ENCODE measurements at places on chromosomes 6 and 20.

DNA sequence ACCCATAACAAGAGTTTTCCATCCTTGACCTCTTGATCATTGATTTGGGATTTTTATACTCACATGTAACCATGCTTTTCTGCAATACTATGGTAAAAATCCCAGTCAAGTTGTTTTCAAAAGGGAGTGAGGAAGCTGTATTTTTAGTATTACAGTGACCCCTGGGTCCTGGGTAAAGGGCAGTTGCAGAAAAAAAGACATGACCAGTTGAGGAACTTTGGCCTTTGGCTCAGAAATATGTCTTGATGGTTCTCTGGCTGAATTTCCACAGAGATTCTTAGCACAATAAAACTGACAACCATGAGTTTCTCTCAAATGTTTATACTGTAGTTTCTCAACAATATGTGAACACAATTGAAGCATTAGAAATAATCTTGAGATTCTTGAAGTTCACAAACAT, 28.6 kb upstream of the PRL start:
- DNase-seq, result no peak

GRCh38 chr20:64056889-64057627, 5.9 kb upstream of the TCEA2 start:
- no peak for DNase-seq

DNA sequence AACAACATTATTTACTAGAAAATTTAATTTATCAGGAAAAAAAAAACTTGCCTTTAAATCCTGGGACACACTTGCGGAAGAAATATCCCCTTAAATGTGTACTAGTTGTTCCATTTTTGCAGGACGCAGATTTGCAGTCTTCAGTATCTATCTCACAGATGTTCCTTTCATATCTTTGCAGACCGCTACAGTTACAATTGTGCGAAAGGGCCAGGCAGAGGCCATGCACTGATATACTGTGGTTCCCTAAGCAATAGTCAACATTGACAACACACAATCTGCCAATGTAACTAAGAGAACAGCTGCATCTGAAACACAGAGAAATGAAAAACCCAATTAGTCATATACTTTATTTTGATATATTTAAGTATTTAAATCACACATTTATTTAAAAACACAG, 411.2 kb downstream of the EYS start:
- no peak for DNase-seq

DNA sequence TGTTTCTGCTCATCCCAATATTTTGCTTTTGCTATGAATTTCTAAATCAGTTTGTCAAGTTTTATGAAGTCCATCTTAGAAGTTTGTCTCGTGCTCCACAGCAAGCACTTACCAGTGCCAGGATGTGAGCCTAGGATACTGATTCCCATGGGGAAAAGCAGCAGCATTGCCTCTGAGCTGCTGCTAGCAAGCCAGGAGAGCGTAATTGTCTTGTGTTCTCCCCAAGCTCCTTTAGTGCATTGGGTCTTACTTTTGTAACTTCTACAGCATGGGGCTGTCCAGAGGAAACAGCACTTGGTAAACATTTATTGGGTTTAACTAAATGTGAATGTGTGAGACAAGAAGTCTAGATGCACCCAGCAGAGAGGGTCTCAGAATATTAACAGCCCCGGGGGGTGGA, 76.1 kb downstream of the RNF182 start:
- DNase-seq, result peak; percentile 2

GRCh38 chr20:53080969-53081871, 109.1 kb downstream of the TSHZ2 start:
- peak; percentile 75 for DNase-seq

- DNase-seq, result peak; percentile 35
Observed at GRCh38 chr6:70956451-70957283, at the start of gene B3GAT2. TSS of gene B3GAT2 (minus strand) at chr6:70957060. CDS start at chr6:70956429, 631 bp downstream.

GRCh38 chr20:17808782-17809181, 109.0 kb downstream of the BANF2 start:
- no peak for DNase-seq

DNA sequence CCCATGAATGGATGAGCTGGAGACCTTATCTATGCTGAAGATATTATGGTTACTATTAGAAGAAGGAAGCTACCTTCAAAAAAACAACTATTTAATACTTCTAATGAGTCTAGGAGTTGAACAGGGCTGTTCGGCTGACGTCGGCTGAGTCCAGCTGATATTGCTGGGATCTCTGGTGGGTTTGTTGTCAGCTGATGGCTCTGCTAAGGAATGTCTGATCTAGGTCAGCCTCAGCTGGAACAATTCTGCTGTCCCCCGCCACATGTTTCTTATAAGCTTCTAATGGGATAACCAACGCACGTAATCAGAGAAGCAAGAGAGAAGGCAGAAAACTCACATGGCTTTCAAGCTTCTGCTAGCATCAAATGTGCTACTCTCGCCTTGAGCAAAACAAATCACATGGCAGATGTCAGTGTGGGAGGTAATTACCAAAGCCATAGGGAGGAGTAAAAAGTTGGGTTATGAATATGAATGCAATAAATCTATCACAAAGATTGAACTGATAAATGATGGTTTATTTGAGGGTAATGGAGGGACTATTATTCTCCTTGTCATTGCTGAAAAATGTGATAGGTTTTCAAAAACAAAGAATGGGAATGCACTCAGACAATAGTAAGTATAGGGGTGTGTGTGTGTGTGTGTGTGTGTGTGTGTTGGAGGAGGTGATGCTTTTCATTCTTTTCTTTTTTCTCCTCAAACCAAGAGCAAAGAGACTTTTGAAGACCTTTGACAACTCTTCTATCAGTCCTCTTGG, 71.5 kb downstream of the BTBD3 start:
- no peak for DNase-seq

- no peak for DNase-seq
Observed at GRCh38 chr6:119818876-119819275, 469.3 kb upstream of the MAN1A1 start.

- DNase-seq, result peak; percentile 26
Observed at GRCh38 chr6:116369964-116370759, 585 bp upstream of the DSE start.

GRCh38 chr6:110746680-110747079, 68.6 kb downstream of the CDK19 start:
- no peak for DNase-seq

GRCh38 chr6:167087857-167088354, 35.0 kb upstream of the CCR6 start:
- DNase-seq, result no peak

- DNase-seq, result no peak
Observed at GRCh38 chr20:17314264-17314663, 87.4 kb downstream of the PCSK2 start.

- no peak for DNase-seq
Observed at GRCh38 chr6:13452346-13453117, 34.9 kb downstream of the GFOD1 start.

DNA sequence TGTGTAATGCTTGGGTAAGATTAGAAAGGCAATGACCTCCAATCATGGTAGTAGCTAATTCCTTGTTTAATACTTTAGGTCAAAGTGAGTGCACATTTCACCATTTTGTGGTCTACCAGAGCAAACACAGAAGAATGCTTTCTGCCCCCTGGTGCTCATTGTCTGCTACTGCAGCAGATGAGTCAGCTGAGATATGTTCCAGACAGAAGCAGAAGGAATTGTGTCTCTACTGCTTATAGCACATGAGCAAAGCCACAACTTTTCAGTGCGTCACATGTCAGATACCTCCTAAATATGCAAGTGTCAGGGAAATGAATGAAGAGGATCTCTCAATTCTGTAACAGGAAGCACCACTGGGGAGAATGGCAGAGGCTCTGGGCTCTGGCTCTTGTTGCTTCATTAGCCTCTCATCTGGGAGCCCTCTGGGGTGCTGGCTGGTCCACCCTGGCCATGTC, 308.9 kb downstream of the ALDH8A1 start:
- peak; percentile 97 for DNase-seq

DNA sequence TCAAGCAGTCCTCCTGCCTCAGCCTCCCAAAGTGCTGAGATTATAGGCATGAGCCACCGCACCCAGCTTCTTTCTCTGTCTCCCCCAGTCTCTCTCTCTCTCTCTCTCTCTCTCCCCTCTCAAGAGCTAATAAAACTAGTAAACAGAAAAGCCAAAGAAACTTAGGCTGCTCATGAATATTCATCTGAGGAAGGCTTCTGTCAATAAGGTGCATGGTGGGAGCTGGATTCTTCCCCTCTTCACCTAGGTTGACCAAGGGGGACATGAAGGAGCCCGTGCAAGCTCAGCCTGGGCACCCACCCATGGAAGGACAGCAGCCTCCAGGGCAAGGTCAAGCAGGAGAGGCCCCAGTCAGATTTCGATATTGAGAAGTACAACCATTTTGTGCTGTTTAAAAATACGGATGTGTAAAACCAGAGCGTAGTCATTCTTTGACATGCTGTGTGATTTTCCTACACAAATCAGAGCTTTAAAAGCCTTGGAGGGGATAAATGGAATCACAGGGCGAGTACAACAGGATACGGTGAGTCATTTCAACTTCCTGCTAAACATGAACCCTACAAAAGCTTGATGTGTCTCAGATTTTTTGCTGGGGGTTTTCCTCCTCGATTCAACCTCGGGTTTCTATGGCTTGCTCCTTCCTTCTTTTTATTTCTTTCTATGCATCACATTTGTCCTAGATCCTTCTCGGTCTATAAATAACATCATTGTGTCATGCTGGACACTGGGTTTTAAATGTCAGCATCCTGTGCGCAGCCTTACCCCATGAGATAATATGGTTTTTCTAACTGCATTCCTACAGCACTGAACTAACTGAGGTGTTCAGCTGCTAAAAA, 368.9 kb upstream of the JARID2 start:
- peak; percentile 95 for DNase-seq

GRCh38 chr20:9831032-9831431, 7.8 kb downstream of the PAK5 start:
- DNase-seq, result no peak

DNA sequence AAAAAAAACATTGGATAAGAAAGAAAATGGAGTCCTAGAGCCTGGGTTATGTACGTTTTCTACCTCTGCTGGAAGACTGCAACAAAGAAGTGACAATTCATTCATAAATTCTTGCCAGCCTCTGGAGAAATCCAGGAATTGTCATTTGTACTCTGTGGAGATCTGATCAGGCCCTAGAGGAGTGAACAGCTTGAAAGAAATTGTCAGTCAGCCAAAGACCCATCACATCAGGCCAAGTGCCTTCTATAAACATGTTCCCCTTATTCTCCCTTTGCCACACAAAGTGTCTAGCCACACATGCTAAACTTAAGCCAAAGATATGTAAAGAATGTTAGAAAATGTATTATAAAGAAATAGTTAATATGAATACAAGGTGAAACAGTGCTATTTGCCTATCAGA, 152.4 kb downstream of the ADAT2 start:
- DNase-seq, result no peak

DNA sequence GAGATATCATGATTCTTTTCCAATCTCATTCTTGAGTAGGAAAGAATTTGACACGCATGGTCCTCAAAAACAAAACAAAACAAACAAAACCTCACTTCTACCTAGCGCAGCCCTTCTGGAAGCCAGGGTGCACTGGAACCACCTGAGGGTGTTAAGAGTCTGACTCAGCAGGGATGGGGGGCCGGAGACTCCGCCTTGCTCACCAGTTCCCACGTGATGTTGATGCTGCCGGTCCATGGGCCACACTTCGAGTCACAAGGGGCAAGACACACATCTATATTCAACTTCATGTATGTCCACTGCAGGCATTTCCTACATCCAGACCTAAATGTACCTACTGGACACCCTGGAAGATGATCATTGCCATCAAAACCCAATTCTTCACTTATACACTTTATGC, 30.4 kb downstream of the BFSP1 start:
- DNase-seq, result no peak
